ENCODE measurements at places on chromosomes 13 and 19. TPM values are rescaled to one million over a fixed set of nuclear protein-coding genes. Genes with fewer than 3 reads are reported as not detected.

DNA sequence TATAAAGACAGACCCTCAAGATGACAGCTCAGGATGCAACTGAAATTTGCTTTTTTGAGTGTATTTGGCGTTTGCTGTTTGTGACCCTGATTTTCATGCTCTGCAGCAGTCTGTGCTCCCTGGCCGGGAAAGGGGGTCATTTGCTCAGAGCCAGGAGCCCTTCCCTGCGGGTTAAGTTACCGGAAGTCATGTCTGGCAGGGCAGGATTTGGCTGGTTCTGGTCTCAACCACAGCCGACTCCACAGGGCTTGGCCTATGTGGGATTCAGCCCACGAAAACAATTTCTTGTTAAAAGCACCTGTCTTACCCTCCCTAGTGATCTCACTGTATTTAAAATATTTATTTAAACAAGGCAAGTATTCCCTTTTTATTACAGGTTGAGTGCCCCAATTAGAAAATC is 22.6 kb downstream of the MCF2L start:
- no peak for DNase-seq

DNA sequence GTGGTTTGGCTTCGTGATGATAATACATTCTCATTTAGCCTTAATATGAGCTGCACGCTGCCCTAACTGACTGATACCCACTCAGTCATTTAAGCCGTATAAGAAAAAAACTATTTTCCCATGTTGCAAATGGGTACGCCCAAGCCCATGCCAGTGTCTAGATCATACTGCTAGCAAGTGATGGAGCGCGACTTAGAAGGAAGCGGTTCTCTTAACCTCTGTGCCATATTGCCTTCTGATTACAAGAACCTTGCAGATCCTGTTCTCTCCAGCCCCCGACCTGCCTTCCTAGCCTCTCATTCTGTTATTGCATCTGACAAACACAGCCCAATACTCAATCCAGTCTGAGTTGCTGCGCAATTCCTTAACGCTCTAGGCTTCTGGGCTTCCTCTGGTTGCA is 603 bp downstream of the GPALPP1 start:
- no peak for DNase-seq

Gene ZNF536
- polyA plus RNA-seq = not detected

Gene CEACAM21
- 27.3 TPM for polyA plus RNA-seq

Gene ANO8
- 2.7 TPM for polyA plus RNA-seq

Gene FFAR2
- polyA plus RNA-seq = 0.31 TPM

Gene ANKLE1
- 7.6 TPM for polyA plus RNA-seq

GRCh38 chr13:23618341-23618740 is 48.1 kb downstream of the TNFRSF19 start:
- DNase-seq = no peak

Gene EBI3
- polyA plus RNA-seq = 11.9 TPM

Gene FGF14
- under 0.01 TPM for polyA plus RNA-seq

DNA sequence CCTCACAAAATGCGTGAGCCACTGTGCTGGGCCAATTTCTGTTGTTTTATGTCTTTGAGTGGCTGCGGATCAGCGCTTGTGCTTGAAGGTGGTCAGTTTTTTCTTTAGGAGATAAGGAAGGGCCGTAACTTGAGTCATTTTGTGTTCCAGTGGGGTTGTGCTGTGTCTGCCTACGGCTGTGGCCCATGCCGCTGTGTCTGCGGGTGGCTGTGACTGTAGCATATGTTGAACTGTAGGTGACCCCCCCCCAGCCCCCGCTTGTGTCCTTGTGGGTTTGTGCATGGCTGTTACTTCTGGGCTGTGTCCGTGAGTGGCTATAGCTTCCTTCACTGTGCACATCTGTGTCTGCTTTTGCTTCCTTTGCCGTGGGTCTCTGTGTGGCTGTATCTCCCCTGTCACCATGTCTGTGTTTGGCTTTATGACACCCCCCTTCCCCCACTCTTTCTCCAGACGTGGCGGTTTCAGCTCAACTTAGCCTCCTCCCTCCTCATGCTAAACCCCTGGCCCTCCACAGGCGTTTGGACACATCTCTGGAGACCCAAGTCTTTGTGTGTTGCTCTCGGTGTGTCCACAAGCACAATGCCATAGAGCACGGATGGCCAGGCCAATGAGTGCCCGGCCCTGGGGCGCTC is 675 bp downstream of the PPP1R14A start:
- peak; percentile 50 for DNase-seq

Gene CEACAM7
- not detected for polyA plus RNA-seq

DNA sequence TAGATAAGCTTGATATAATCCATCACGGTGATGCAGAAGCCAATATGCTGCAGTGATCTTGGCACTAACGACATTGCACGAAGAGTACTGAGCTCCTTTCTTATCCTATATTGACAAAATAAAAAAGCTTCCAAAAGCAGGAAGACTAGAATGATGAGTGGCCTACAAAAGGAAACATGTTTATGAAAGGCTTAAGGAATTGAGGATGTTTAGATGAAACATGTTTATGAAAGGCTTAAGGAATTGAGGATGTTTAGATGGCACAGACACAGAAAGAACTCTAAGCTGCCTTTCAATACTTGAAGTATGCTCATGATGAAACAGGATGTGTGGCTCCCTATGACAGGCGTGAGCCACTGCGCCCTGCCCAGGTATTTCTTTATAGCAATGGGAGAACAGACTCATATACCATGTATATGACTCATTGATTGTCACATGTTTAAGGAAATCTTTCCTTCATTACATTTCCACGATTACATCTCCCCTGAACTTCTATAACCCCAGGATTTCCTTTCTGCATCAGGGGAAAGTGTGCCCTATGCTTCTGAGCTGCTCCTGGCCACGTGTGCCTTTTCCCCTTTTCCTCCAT is 690.8 kb upstream of the ARGLU1 start:
- DNase-seq = no peak

DNA sequence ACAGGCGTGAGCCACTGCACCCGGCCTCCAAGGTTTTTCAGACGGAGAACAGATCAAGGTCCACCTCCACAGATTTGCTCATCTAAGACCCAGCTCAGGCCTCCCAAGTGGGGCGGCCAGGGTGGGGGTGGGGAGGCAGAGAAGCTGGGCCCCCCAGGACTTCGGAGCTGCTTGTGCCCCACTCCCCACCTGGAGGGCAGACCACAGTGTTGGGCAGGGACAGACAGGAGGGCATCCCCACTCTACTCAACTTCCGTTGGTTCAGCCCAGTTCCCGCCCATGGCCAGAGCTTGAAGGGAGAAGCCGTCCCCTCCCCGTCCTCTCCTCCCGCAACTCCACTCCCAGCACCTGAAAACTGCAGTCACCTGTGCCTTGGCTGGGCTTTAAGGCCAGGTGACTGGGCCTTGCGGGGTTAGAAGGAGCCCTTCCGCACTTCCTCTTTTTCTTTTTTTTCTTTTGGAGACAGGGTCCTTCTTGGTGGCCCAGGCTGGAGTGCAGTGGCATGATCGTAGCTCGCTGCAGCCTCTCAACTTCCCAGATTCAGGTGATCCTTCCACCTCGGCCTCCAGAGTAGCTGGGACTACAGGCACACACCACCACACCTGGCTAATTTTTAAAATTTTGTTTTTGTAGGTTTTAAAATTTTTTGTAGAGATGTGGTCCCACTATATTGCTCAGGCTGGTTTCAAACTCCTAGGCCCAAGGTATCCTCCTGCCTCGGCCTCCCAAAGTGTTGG is 734 bp upstream of the LRRC8E start:
- DNase-seq = no peak

Gene KLHL1
- polyA plus RNA-seq = not detected

Gene ZIC2
- not detected for polyA plus RNA-seq

DNA sequence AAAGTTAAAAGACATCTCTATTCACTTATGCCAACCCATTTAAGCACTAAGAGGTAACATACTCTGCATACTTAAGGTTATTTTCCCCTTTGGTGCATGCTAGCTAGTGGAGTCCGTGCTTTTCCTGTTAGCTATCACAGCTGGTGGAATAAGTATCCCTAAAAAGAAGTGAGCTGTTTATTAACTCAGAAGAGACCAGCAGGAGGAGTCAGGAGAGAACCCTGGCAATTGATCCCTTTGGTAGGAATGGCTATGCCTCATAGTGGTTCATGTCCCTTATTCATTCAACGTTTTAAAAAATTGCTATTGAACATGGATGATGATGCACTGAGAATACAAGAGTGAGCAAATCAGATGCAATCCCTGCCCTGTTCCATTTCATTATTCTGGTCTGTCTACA is 12.4 kb upstream of the NEK5 start:
- no peak for DNase-seq

DNA sequence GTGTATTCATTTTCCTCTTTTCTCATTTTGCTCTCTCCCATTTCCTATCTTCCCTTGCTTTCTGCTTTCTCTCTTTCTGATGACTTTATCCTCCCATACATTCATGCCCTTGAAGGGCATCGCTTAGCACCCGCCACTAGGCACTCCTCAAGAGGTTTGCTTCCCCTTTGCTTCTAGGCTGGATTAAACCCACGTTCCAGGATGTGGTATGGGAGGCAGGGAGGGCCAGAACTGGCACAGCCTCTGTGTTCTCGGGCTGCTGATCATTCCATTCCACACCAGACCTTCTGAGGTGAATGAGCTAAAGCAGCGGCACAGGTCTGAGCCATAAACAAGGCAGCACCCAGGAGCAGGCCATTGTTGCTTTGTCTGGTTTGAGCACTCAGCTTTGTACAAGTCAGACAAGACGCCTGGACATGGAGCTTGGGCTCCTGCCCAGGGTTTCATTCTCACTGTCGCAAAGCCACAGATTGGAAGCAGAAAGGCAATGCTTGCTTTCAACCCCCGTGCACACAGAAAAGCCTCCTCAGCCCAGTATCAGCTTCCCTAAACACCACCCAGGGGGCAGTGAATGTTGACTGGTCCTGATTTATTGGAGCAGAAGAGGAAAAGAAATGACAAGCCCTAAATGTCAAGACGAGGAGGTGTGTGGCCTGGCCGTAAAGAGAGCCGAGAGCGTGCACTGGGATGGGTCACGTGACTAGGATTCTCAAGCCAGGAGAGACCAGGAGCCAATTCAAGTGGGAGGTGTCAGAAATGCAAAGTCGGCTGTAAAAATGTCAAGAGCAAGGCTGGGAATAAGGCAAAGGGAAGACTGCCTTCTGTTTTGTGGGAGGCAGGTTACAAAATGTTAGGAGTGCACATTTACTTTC is 218.0 kb upstream of the SERP2 start:
- DNase-seq = no peak

DNA sequence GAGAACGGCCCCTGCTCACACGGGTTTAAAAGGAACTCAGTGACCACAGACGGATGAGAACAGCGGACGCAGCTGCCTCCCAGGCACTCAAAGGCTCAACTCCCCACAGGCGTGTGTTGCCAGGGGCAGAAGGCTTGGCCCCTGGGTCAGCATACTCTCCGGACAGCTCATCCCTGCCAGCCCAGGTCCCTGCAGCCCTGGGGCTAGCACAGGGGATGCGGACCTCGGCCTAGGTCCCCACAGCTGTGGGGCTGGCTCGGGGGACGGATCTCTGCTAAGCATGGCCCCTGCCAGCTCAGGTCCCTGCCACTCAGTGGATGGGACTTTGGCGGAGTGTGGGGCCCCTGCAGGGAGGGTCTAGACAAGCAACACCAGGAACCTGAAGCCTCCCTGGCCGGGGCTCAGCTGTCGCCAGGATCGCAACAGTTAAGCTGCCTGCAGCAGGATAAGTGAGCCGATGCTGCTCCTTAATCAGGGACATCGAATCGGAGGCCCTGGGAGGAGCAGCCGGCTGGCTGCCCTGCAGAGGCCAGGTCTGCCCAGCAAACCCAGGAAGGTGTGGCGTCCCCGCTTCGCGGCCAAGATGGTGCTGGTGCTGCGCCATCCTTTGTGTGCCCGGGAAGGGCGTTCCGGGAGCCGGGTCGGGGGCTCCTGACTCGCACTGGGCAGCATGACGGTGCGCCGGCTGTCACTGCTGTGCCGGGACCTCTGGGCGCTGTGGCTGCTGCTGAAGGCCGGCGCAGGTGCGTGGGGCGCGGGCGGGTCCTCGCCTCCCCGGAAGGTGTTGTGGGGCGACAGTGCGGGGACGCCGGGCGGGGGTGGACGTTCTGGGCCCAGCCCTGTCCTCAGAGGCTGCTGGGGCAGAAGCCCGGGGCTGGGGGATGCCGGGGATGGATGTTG is 32.5 kb downstream of the MCF2L start:
- DNase-seq = no peak

GRCh38 chr19:1567116-1567847 is 843 bp downstream of the MEX3D start:
- DNase-seq = peak; percentile 56

Gene TMEM143
- polyA plus RNA-seq = 42.5 TPM

Gene PABPC3
- 0.06 TPM for polyA plus RNA-seq

DNA sequence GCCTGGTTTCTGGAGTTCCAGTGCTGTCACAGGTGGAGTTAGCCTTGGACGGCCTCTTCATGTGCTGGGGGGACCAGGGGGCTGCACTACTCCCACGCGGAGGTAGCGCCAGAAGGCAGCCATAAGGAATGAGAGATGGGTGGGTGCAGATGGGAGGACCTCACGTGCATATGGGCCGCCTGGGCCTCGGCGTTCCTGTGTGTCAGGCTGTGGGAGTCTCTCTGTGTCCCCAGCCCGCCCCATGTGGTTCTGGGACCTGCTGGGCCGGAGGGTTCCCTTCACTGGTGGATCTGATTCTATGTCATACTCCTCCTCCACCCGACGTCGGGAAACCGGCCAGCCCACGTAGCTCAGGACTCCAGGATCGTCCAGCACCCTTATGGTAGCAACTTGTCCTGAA is 149.0 kb upstream of the SOX1 start:
- no peak for DNase-seq

GRCh38 chr13:112850273-112850672 is 118.7 kb upstream of the MCF2L start:
- no peak for DNase-seq

Gene CYP2A7
- not detected for polyA plus RNA-seq

GRCh38 chr13:76980075-76980718 is 11.7 kb upstream of the CLN5 start:
- DNase-seq = peak; percentile 82

DNA sequence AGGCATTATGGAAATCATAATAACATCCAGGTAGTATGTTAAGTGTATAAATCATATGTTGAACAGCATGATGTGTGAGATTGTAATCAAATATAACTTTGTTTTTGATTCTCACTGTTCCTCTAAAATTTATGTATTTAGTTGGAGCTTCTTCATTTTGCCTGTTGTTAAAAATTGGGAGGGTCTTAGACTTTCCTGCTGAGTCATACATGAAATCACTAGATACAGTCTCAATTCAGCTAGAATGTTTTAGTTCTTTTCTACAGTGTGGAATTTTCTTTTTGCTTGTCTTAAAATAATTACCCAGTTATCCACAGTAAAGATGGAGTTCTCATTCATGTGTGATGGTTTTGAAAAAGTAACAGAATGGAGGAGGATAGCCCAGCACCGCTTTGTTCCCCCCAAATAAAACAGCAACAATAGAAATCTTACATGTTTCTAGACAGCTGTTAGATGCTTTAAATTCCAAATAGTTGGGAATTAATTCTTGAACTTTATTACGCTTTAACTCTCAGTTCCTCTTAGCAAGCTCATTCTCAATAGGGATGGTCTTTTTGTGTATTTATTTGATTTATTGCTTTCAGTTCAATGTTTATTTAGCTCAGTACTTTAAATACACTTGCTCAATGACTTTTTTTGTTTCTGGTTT is 109.5 kb downstream of the PDS5B start:
- DNase-seq = no peak

All from B cell (primary cell).